ENCODE measurements at places on chromosomes 5 and 9.

- no peak for DNase-seq
These were observed 818.8 kb upstream of the TYRP1 start for GRCh38 chr9:11874414-11874813.

- DNase-seq, result no peak
These were observed 173.8 kb downstream of the COL23A1 start for GRCh38 chr5:178416206-178416882.

DNA sequence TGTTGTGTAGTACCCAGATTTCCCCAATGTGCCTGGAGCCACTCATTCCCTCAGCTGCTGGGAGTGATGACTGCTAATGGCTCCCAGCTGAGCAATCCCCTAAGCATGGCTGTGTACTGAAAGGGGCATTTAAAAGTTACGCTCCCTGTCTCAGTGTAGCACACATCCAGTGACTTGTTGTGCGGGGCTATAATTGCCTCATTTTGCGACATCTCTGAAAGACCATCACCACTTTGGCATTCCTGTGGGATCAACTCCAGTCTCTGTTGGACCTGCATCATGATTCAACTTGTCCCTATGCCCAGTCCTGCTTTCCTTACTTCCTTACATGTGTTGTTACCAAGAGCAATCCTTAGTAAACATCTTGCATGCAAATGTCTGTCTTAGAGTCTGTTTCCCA, 201.2 kb upstream of the MPDZ start:
- no peak for DNase-seq

DNA sequence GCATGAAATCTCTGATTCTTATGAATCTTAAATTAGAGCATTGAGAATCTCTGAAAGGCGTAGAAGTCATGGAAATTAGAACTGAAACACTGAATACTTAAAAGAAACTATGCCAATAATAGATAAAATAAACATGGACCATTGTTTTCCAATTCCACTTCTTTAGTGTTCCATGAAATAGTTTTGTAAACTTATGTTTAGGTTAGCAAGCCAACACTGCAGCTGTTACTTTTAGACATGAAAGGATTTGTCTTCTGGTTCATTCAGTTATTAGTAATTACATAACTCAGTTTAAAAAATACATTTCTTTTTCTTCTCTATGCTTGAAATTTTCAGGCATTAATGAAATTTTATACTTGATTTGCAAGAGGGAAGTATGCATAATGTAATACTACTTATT, 733.4 kb upstream of the NUDT12 start:
- no peak for DNase-seq

- DNase-seq, result no peak
These were observed 128.6 kb downstream of the PJA2 start for GRCh38 chr5:109281136-109281690.

DNA sequence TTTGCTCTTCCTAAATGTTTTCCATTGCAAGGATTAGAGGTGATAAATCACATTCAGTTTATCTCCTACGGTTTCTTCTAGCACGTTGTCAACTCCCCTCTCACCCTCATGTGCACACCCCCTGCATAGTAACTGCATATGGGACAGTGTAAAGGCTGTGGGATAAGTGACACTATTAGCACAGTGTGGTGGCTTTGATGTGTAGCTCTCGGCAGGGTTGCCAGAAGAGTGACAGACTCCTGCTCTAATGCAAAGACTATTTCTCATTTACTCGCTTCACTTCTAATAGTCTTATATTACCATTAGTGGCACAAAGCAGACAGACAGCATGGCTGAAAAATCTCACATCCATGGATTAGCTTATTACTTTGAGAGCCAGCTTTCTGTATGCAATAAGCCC, 454.6 kb downstream of the CETN3 start:
- DNase-seq, result no peak

DNA sequence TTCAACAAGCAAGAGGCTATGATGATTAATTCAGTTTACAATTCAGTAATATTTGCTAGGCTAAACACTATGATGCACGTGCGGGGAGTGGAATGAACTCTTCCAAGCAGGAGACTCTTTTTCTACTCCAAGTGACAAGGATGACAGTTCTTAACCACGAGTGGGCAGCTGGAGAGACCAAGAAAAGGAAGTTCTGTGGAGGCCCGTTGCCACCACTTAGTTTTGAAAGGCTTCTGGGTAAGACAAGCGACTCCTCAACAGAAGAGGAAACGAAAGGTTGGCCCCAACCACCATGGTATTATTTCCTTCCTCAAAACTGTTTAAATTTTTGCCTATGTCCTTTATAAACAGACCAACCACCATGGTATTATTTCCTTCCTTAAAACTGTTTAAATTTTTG, 2.8 kb downstream of the DCAF12 start:
- no peak for DNase-seq

GRCh38 chr5:90641528-90641927, 82.9 kb downstream of the ADGRV1 start:
- no peak for DNase-seq

DNA sequence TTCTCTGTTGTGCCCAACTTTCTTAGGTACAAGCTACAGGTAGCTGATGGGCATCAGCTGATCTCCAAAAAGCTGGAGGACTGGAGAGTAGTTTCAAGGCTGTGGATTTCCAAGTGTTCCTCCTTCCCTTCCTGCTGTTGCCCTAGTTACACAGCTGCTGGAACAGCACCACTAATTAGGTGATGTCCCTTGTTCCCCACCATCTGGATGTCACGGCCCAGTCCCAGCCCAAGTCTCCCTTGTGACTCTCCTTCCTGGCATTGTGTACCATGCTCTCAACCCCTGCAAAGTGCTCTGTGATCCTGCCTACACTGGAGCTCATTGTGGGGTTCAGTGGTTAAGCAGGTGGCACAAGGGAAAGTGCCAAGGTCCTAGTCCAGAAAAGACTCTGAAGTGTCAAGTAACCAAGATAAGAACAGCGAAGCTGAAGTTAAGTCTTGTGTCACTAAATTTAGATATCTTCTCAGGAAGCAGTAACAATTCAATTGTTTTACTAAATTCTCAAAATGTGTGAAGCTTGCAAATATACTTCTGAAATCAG, 604.5 kb downstream of the ISL1 start:
- no peak for DNase-seq

DNA sequence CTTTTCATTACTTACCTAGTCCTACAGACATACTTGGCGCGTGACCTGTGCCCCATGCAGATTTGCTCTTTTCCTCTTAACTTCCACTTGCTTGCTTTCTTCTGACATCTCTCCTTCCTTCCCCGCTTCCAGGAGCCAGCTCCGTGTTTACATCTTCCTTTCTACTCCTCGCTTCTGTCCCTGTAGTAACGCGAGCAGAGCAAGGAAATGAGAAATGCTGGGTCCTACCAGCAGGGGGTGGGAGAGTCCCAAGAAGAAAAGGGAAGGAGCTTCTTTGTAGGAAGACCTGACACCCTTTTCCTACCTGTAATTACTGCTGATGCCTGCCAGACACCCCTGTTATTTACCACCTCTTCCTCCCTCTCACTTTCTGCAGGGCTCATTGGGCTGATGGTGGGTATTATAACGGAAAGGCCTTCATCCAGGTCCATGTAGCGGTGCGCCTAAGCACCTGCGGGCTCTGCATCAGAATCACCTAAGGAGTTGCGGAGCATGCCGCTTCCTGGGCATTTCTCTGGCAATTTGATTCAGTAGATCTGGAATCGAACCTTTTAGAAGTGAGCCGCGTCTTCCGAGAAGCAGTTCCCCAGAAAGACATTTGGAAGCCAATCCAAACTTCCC, 1260.8 kb upstream of the WWC1 start:
- no peak for DNase-seq

DNA sequence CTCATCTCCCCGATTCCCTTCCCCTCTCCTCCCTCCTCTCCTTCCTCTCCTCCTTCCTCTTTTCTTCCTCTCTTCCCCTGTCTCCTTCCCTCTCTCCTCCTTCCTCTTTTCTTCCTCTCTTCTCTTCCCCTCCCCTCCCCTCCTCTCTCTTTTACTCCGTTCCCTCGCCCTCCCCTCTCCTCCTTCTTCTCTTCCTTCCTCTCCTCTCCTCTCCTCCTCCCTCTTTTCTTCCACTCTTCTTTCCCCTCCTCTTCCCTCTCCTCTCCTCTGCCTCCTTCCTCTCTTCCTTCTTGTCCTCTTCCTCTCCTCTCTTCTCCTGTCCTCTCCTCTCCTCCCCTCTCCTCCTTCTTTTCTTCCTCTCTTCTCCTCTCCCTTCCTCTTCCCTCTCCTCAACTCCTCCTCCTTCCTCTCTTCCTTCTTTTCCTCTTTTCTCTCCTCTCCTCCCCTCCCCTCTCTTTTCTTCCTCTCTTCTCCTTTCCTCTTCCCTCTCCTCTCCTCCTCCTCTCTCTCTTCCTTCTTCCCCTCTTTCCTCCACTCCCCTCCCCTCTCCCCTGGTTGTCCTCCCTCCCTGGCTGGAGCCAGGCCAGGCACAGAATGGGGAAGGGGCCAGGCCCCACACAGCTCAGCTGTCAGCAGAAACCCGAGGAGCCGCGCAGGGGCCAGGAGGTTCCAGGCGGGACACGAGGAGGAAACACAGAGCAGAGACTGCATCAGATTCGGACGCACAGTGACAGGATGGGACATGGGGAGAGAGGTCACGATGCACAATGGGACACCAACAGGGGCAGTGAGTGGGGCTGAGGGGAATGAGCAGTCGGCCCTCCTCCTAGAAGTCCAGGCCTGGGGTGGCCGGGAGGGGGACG, 48.0 kb downstream of the CAMK2A start:
- DNase-seq, result no peak

- no peak for DNase-seq
These were observed 103.9 kb downstream of the INSYN2B start for GRCh38 chr5:169876386-169876785.

DNA sequence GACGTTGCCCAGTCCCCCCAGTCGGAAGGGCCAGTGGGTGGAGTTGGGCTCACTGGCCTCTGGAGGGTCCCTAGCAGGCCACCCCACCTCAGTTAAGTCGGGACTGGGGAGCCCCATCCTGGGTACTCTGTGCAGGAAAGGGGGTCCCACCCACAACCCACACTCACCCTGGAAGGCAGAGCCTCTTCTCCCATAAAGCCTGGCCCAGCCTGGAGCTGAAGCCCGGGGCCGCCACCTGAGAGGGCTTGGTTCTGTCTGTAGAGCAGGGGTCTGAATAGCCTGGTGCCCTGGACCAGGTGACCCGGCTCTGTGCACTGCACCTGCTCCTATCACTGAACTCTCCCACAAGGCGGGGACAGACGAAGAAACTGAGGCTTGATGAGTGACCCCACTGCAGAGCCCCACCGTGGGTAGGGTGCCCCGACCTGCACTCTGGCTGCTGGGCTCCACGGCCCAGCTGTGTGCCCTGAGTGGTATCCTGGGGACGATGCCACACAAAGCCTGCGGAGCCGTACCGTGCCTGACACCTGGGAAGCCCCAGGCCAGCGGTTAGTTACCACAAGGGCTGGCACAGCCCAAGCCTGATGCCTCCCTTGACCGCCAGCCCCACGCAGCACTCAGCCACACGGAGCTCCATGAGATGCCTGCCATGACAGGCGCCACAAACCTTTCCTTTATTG, 7.3 kb downstream of the PTGES2 start:
- no peak for DNase-seq

DNA sequence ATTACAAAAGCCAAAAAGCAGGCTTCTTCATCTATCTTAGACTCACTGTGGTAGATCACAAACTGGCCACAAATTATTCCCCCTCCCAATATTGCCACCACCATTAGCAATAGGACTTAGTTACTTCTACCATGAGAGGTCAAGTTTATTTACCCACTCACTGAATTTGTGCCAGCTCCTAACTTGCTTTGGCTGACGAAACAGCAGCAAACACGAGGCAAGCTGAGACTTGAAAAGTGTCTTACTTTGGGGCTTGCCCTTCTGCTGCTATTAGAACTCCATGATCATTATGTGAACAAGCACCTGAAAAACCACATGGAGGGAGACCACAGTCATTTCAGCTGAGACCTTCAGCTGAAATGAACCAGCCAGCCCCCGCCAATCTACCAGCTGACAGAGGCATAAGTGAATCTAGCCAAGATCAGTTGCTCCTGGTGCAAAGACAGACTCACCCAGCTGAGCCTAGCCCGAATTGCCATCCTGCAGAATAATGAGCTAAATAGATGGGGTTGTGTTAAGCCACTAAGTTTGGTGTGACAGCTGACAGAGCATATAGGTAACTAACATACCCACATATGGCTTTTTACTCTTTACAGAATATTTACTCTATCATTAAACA, 5.7 kb downstream of the WDR41 start:
- DNase-seq, result no peak

- no peak for DNase-seq
These were observed 207.3 kb downstream of the TMEM38B start for GRCh38 chr9:105901514-105902109.

- no peak for DNase-seq
These were observed 73.9 kb downstream of the KIF24 start for GRCh38 chr9:34254966-34255825.

- DNase-seq, result no peak
These were observed 235.7 kb downstream of the EFNA5 start for GRCh38 chr5:107435061-107435460.

DNA sequence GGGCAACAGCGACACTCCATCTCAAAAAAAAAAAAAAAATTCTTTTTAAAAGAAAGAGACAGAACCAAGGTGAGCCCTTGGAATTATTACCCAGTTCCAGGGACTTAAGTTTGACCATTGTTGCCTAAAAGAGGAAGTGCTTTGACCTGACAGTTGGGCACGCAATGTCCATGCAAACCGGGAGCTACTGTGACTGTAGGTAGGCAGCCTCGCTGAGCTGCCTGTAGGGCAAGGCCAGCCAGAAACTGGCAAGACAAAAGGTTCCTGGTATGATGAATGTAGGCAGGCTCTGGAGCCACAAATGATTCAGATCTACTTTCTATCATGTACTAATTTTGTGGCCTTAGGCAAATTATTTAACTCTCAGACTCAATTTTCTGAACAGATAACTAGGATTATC, 334.8 kb upstream of the ZNF462 start:
- no peak for DNase-seq

DNA sequence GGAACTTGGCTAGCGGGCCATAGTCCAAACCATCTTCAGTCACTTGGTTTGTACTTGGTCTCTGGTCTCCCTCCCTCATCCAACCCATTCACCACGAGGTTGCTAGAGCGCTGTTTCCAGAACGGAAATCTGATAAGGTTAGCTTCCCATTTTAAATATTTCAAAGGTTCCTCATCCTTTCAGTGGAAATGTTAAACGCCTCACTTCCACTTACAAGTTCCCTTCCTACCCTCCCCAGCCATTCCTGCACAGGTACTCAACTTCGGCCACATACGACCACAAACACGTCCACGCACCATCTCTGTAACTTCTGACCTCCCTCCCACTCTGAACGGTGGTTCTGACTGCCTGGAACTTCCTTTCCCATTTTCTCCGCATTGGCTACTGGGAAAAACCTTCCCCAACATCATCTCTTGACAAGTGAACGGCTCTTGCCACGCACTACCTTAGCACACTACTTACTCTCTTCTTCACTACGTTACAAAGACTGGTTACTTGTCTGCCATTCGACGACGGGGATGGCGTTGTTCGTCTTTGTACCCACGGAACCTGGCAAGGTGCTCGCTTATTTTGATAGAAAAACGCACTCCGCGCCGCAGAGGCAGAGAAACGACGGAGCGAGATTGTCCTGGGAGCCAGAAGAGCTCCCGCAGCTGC, 629 bp downstream of the CCNH start:
- no peak for DNase-seq

- no peak for DNase-seq
These were observed 3.5 kb upstream of the PRDM12 start for GRCh38 chr9:130660683-130661450.

Measured in smooth muscle cell of the brain vasculature (primary cell).